ENCODE measurements at places on chromosomes 4 and X. TPM values are rescaled to one million over a fixed set of nuclear protein-coding genes. Genes with fewer than 3 reads are reported as not detected.

GPR143 gene
- not detected for total RNA-seq

DNA sequence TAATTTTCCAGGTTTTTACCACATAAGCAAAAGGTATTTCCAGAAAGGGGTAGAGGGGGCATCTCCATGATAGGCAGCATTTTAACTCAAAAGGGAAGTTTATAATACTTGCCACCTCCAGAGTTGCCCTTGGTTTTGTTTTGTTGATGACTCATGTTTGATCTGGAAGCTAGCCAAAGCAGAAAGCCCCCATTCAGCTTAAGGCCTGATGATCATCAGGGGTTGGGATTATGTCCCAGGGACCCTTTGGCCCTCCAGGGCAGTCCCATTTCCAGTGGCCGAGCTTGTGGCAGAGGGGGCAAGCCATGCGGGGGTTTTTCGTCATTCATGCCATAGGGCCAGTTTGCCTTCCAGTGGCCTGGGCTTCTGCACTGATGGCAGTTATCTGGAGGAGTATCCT, 143.0 kb upstream of the PLAC1 start:
- H3K36me3 ChIP-seq: no peaks in the 10 kb centered on the region
- no peak for DNase-seq
- no peak overlapping the region for H3K4me3 ChIP-seq
- peaks cover 26% of the 10 kb centered on the region for H3K4me1 ChIP-seq
- no peaks in the 10 kb centered on the region for H3K27me3 ChIP-seq

GRCh38 chr4:114286262-114286810, 306.9 kb upstream of the ARSJ start:
- no peak for DNase-seq
- no peak overlapping the region for H3K4me3 ChIP-seq
- H3K27ac ChIP-seq: no peak overlapping the region
- no peaks in the 10 kb centered on the region for H3K36me3 ChIP-seq

- DNase-seq: no peak
- H3K27me3 ChIP-seq: peaks cover 3% of the 10 kb centered on the region
- H3K27ac ChIP-seq: no peak overlapping the region
- no peaks in the 10 kb centered on the region for H3K36me3 ChIP-seq
- peaks cover 12% of the 10 kb centered on the region for H3K4me1 ChIP-seq
Observed at GRCh38 chrX:134013524-134013923, 28.1 kb upstream of the GPC3 start.

GPAT3 gene
- total RNA-seq: 9.7 TPM

DNA sequence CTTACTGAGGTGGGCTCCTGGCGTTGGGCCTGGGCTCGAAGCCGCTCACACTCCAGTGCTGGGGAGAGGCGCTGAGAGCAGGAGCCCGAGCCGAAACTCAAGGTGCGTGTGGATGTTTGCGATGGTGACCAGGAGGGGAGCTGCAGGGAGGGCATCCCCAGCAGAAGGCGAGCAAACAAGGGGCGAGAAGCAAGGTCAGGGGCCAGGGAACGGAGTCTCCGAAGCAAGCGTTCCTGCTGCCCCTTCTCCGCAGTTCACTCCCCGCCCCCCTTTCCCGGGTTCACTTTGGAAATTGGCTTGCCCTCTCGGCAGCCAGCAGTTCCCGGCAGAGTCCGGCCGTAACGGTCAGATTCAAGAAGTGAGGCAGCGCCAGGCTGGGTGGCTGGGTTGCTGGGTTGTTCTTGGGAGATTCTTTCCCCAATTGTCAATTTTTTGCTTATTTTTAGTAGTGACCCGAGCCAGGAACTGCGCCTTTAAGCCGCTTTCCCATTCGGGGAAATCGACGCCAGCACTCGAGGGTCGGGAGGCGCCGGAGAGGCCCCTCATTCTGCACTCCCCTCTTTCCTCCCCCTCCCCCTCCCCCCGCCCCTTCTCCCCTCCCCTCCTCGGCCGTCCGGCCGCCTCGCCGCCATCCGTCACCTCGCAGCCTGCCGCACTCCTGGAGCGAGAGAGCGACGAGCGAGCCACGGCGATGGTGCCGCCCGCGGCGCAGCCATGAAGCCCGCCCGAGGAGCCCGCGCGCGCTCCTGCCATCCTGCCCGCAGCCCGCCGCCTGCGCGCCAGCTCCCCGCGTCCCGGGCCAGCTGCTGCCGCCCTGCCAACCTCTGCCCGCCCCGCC, at the start of gene FRMPD3:
Gene FRMPD3 (plus strand): TSS at position 655 of the 838 bp plus-strand sequence. CDS start 76,937 bp downstream, outside the sequence.
- H3K4me1 ChIP-seq: peaks cover 3% of the 10 kb centered on the region
- H3K36me3 ChIP-seq: no peaks in the 10 kb centered on the region
- DNase-seq: no peak

SPINK2 gene
- not detected for total RNA-seq

GRCh38 chr4:83261307-83261706, 23.3 kb downstream of the COQ2 start:
- no peak overlapping the region for H3K4me3 ChIP-seq
- DNase-seq: no peak
- no peaks in the 10 kb centered on the region for H3K27me3 ChIP-seq
- no peaks in the 10 kb centered on the region for H3K4me1 ChIP-seq
- peaks cover 53% of the 10 kb centered on the region for H3K36me3 ChIP-seq

GRCh38 chr4:93775551-93775950, 53.0 kb upstream of the ATOH1 start:
- H3K4me3 ChIP-seq: no peak overlapping the region
- H3K4me1 ChIP-seq: no peaks in the 10 kb centered on the region
- H3K27me3 ChIP-seq: no peaks in the 10 kb centered on the region
- DNase-seq: no peak

- H3K4me1 ChIP-seq: no peaks in the 10 kb centered on the region
- H3K27me3 ChIP-seq: peaks cover 6% of the 10 kb centered on the region
- H3K36me3 ChIP-seq: no peaks in the 10 kb centered on the region
- H3K4me3 ChIP-seq: no peak overlapping the region
- DNase-seq: no peak
- H3K27ac ChIP-seq: no peak overlapping the region
Observed at GRCh38 chr4:105599932-105600655, 47.7 kb downstream of the ARHGEF38 start.

DNA sequence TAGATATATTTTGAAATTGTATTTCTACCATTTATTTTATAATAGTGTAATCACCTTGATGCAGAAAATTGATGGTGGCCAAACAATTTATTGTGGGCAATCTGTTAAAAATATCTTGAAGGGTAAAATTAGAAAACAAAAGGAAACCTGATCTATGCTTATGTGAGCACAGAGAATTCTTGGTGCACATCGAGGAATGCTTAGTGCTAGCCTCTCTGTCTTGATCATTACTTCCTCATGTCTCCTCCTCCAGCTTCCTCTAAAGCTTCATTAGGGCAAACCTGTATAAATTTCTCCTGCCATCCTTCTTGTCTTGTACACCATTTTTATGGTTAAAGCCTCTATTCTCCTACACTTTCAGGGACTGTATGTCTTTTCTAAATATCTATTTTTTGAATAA, 725.8 kb downstream of the RAPGEF2 start:
- no peaks in the 10 kb centered on the region for H3K4me1 ChIP-seq
- H3K27ac ChIP-seq: no peak overlapping the region
- H3K27me3 ChIP-seq: no peaks in the 10 kb centered on the region
- no peaks in the 10 kb centered on the region for H3K36me3 ChIP-seq
- no peak for DNase-seq
- H3K4me3 ChIP-seq: no peak overlapping the region

- no peaks in the 10 kb centered on the region for H3K4me1 ChIP-seq
- no peak overlapping the region for H3K4me3 ChIP-seq
- no peak overlapping the region for H3K27ac ChIP-seq
- no peaks in the 10 kb centered on the region for H3K36me3 ChIP-seq
- DNase-seq: no peak
Observed at GRCh38 chr4:20194123-20195013, 57.3 kb upstream of the SLIT2 start.

HTRA3 gene
- total RNA-seq: not detected

ZNF732 gene
- total RNA-seq: not detected

GRCh38 chr4:40971338-40971737, 221.6 kb downstream of the NSUN7 start:
- no peaks in the 10 kb centered on the region for H3K27me3 ChIP-seq
- no peaks in the 10 kb centered on the region for H3K36me3 ChIP-seq
- H3K27ac ChIP-seq: no peak overlapping the region
- H3K4me1 ChIP-seq: no peaks in the 10 kb centered on the region

HTR2C gene
- not detected for total RNA-seq

COPS4 gene
- 33.7 TPM for total RNA-seq

GRCh38 chr4:148431401-148431800, 10.8 kb downstream of the NR3C2 start:
- no peaks in the 10 kb centered on the region for H3K36me3 ChIP-seq

- no peak for DNase-seq
Observed at GRCh38 chrX:136189222-136189621, 41.9 kb downstream of the FHL1 start.

RAB41 gene
- total RNA-seq: not detected
